ENCODE measurements at places on chromosomes 2 and 18.

DNA sequence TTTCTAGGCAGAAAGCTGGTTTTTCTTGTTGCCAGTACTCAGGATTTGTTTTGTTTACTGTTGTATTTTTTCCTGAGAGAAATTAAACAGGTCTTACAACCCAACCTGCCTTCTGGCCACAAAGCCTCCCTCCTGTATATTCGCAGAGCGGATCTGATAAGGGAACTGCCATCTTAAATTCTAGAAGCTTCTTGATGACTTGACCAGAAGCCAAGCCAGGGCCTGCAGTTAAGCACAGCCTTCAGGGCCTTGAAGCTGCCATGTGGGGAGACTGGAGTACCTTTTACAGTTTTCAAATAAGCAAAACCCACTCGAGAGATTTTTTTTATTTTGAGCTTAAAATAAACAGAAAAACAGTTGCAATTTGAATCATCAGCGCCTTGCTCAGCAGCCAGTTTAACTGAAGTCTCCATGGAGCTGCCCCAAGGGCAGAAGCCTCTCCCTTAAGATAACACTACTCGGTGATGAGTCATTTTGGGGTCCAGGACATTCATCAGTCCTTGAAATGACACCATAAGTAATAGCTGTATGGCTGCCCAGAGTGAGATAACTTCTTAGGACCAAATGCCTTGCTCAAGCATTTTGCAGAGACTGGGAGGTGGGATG, 51.5 kb upstream of the PHLPP1 start:
- no peak for DNase-seq

- no peak for DNase-seq
Observed at GRCh38 chr2:127083819-127084503, 23.0 kb downstream of the BIN1 start.

DNA sequence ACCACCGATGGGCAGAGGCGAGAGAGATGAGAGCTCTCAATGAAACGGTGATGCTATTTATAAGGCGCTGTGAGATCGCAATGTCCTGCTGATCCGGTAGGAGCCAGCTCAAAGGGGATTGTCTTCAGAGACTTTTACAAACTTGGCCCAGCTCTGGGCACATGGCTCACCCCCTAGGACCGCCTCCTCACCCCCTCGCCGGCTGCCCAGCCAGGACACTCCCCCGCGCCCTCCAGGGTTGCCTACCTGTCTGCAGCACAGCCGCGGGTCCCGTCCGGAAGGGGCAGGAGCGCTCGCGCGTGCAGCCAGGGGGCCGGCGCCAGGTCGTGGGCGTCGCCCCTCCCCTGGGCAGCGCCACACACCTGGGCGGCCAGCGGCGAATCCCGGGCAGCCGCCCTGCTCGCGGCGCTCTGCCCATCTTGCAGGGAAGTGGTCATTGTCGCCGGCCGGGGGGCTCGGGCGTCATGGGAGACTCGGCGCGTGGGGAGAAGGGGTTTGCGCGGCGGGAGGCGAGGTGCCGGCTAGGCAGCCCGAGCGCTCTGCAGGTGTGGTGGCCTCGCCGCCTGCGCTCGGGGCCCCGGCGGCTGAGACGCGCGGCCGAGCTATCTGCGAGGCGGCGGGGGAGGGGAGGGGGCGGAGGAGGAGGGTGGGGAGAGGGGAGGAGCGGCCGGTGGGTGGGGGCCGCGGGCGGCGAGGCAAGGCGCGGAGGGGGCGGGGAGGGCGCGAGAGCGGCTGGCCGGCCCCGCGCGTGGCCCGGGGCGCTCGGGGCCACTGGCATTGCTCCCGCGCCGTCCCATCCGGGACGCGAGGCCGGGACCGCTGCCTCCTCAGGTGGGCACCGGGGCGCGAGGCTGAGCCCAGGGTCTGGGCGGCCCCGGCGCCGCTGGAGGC, at the start of gene GRB14:
GRB14 (minus strand) TSS at position 610 of the 891 bp plus-strand sequence; CDS start at position 437, 173 bp downstream.
- no peak for DNase-seq

DNA sequence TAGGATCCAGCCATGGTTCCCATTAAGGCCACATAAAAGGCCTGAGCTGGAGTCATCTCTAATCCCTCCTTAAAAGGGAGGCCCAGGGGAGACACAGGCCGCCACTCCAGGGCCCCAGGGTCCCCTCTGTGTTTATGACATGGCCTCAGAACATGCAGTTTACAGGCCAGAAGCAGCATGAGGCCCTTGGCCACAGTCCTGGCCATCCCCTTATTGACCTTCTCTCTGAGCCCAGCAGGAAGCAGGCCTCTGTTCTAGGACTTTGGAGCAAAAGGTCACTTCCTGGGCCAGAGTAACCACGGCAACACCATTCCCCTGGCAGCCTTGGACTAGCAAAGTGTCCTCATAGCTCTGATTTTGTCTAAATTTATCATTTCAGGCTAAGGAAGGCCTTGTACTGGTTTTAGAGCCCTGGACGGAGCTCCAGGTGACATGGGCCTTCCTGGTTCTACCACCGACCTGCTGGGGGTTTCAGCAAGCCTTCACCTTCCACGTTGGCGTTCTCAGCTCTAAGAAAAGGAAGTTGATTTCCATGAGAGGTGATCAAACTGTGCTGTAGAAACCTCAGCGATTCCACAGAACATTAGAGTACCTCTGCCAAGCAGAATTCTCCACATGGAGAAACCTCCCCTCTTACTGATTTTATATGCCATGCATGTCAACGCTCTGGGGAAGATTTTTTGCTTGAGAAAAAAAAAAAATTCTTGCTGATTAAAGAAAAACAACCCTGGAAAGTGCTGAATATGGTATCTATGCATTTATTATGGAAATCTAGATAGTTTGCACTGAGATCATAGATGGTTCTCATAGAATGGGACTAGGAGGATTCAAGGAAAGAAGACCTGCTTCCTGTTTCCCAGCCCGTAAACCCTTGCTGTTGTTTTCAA, 53.7 kb downstream of the HS1BP3 start:
- DNase-seq, result no peak

Measured in stimulated activated CD4-positive, alpha-beta T cell treated with anti-CD3 and anti-CD28 coated beads, Interleukin-15, amount 100 ng/mL, for 1 hour (primary cell).